ENCODE measurements at places on chromosomes 12 and 14.

DNA sequence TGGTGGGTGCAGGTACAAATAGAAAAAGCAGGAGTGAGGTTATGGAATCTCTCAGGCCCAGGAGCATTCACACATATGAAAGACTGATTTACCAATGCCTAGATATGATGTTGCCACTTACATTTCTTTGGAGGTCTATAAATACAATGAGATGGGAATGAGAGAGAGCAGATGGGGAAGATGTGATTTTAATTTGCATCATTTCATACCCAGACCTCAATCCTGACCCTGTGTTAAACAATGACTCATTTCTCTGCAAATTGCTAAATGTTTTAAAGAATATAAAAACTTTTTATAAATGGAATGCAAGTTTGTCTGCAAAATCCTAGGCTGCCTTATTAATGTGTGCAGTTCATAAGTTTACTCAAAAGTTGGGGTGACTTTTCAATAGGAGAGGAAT, 38.6 kb upstream of the GNG2 start:
- no peak for DNase-seq

GRCh38 chr12:131365821-131366260, 345.0 kb upstream of the SFSWAP start:
- DNase-seq: no peak

GRCh38 chr12:67651132-67651695, 2.7 kb downstream of the DYRK2 start:
- no peak for DNase-seq

DNA sequence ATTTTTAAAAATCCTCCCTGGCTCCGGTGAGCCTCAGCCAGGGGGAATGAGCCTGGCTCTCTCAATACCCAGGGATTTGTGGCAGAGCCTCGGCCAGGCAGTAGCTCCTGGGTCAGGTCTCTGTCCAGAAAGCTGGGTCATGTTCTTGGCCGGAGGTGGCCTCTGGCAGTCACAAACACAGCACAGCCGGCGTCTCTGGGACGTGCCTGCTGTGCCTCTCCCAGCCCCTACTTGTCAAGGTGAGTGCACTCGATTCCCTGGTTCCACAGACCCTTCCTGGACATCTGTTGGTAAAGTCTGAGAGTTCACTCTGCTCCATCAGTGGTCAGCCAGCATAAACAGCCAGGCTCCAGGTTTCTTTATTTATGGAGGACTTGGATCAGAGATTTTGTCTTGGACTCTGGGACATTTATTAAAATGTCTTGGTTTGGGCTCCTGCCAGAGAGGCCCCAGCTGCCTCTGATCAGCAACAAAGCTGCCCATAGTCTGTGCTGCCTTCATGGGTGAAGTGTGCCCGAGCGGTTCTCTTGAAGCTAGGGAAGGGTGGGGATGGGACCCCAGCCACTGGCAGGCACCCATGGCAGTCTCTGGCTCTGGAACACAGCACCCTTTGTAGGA, 56.7 kb downstream of the DGLUCY start:
- no peak for DNase-seq

GRCh38 chr12:93530358-93530757, 42.1 kb upstream of the SOCS2 start:
- DNase-seq: no peak

DNA sequence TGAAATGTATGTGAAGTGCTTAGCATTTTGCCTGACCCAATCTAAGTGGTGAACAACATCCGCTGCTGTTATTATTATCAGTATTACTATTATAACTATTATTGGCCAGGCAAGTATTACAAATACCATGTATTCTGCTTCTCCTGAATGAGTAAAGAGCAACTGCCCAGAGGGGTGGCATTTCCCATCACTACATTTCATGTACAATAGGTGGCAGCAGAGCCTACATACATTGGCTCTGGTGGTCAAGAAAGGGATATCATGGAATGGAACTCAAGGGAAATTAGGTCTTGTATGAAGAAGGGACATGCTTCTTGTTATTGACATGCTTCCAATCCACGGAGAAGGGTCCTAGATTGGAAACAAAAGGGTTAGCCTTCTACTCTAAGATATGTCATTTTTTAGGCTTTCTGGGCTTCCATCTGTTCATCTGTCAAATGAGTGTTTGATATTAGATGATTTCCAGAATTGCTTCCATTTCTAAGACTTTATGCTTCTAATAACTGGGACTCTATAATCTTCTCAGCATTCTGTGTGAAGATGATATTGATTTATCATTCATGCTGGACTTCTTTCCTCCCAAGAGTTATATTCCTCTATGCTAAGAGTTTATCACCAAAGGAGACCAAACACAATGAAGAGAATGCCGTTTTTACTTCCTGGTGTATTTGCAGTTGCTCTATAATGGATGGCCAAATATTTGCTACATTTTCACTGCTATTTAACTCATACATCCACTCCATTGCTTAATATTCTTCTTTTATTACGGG, 239.1 kb downstream of the SSPN start:
- DNase-seq: peak; percentile 33

- DNase-seq: no peak
Observed at GRCh38 chr14:99510556-99511139, 29.4 kb downstream of the CCNK start.

GRCh38 chr12:109926488-109927210, 26.6 kb downstream of the TCHP start:
- DNase-seq: no peak

- DNase-seq: no peak
Observed at GRCh38 chr12:3398196-3398789, 92.7 kb upstream of the PRMT8 start.

DNA sequence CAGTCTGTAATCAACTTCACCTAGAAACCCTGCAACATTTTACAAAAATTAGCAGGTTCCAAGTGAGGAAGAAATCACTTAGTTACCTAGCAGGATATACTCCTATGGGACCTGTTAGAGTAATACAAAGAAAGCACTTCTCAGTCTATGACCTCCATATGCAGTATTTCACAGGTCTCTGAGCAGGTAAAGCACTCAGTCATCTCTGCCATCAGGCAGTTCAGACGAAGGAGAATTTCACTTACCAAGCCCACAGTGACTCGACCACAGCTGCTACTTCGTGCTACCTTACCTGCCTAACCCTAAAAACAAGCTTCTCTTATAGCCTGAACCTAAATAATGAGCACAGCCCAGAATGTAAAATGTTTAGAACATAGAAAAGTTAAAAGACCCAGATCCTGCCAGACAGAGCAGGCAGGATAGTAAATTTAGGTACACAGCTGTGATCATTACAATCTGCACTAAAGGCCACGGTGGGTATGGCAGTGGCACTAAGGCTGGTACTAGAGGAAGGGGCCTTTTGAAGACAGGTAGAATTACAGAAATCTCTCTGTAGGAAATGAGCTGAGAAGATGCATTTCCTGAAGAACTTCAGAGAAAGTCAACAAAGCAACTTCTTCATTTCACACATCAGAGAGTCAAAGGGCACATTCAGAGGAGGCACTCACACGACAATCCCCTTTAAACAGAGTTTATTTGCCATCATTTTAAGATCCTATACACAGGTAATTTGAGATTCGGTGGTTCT, 35.7 kb downstream of the DCAF5 start:
- no peak for DNase-seq

DNA sequence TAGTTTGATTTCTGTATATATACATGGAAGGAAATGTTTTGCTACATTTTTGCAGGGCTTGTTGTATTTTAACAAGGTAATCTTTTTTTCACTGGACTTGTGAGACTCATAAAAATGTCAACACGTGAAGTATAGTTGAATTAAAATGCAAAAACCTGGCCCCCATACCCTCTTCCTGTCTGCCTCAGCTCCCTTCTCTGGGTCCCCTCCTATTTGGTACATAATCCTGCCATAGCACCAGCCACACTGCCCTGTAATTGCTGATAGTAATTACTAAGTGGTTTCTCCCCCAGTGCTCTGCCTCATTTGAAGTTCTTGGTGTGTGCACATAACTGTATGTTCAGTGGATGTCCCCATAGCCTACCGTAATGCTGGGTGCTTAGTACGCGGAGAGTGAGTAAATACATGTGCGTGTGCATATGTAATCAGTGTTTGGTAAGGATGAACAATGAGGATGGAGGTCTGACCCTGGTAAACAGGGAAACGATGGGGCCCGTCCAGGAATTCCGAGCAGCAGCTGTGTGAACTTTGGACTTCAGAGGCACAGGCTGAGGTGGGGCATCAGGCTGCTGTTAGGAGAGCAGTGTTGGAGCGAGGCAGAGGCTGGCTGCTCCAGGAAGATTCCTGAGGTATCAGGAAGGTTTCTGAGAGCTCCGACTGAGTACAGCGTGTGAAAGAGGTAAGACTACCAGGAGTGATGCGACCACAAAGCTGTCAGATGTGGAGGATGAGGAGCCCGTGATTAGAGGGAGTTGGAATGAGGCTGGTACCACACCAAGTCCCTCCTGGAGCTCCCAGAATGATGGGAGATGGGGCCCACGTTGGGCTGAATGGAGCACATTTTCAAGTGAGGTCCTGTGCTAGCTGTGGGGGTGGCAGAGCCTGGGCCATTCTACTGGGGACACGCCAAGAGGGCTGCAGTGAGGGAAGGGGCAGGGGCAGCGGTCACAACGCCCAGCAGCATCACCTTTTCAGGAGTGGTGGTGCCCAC, 106.8 kb downstream of the PELI2 start:
- DNase-seq: no peak

GRCh38 chr12:79453820-79454219, 236.9 kb downstream of the PAWR start:
- DNase-seq: no peak

DNA sequence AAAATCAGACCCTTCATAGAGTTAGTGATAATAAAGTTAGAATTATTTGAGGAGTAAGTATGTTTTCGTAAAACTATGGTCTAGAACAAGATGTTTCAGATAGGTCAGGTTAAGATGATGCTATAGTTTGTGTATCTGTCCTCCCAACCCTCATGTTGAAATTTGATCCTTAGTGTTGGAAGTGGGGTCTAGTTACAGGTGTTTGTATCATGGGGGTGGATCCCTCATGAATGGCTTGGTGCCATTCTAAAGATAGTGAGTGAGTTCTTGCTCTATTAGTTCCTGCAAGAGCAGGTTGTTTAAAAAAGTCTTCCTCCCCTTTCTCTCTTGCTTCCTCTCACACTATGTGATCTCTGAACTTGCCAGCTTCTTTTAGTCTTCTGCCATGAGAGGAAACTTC, 707.3 kb upstream of the FOXG1 start:
- no peak for DNase-seq

- no peak for DNase-seq
Observed at GRCh38 chr14:101894365-101895081, 69.8 kb upstream of the DYNC1H1 start.

GRCh38 chr12:58645946-58646345, 274.4 kb downstream of the LRIG3 start:
- DNase-seq: no peak

GRCh38 chr12:128190614-128191013, 76.4 kb upstream of the TMEM132C start:
- no peak for DNase-seq

- DNase-seq: no peak
Observed at GRCh38 chr12:65263777-65264176, 14.7 kb upstream of the MSRB3 start.

- DNase-seq: no peak
Observed at GRCh38 chr12:115001571-115002180, 317.7 kb upstream of the TBX3 start.

- peak; percentile 50 for DNase-seq
Observed at GRCh38 chr12:69900720-69901131, 75.7 kb downstream of the MYRFL start.

DNA sequence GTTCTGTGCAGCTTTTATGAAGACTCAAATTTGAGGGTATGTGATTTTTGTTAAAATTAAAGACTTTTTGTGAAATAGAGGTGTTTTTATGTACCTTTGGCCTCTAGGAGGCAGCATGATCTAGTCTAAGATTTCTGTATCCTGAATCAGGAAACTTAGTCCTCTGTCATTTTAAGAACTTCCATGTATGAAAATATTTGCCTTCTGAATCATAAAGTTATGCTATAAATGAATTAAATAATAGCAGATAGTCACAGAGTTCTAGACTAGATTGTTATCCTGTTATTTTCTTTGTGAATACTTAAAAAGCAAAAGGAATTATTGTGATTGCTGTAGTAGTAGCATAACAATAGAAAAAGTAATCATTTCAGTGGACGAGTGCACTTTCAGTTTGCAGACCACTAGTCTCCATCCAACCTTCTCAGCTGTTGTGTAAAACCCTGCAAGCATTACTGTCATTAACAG, 56.3 kb downstream of the FGD4 start:
- peak; percentile 40 for DNase-seq
